Activated CD4-positive, alpha-beta T cell treated with anti-CD3 and anti-CD28 coated beads, Interleukin-2, amount 10 ng/mL, durations not matched to agents 24 days and 14 days (primary cell): ENCODE measurements at places on chromosomes 5 and 9. TPM values are rescaled to one million over a fixed set of nuclear protein-coding genes. Genes with fewer than 3 reads are reported as not detected.

- DNase-seq: peak; percentile 59
Measured at GRCh38 chr9:108885643-108886348, 23.7 kb downstream of the ACTL7A start.

DNA sequence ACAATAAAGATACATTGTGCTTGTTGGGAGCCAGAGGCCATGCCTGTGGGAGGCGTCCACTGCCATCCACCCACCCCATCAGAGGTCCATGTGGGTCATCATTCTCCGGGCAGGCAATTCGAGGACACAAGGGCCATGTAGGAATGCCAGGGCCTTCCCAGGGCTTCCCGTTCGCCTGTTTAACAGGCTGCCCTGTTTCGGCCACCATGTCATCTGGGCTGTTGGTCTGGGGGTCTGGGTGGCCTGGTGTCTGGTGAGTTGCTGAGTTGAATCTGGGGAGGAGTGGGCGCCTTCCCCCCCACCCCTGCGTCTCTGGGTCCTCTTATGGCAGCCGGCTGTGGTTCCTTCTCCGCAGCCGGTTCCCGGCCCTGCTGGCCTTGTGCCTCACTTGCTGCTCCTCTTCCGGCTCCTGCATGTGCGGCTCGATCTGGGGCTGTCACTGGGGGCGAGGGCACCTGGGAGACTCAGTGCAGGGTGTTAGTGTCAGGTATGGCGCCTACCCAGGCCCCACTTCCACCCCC is 117.4 kb downstream of the WNK2 start:
- no peak for DNase-seq

DNA sequence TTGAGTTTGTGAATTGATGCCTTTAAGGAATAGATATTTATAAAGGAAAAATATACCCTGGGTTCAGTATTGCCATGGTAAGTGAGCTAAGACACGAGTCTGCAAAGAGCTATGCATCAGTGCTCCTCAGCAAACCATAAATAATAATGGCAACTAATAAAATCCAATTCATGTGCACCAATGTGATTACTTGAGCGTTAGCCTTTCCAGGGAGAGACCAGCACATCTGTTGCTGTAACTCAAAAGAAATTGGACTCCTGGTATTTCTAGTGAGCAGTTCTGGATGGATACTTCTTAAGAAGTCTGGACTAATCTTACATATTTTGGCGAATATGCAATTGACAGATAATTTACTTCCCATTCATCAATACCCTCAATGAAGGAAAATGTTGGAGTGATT is 373.3 kb downstream of the ARHGEF28 start:
- no peak for DNase-seq

SPATA6L gene
- total RNA-seq: not detected in 2 replicates

DNA sequence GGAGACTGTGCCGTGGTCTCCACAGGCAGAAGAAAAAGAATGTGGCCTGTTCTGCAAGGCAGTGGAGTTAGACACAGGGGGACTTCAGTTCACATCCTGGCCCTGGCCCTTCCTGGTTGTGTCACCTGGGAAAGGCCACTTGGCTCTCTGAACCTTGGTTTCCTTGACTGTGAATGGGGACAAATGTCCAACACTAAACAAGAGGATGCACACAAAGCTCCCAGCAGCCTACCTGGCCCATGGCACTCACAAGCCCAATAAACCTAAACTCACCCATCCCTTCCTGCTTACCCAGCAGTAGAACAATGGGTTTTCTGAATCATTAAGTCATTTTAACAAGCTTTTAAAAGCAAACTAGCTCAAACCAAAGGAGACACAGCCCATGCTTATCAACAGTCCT is 103.9 kb downstream of the FRMD3 start:
- DNase-seq: no peak

CCDC183 gene
- 0.14 and 0.42 TPM in 2 replicates for total RNA-seq

- DNase-seq: no peak
Measured at GRCh38 chr9:130192382-130192999, 20.3 kb downstream of the NCS1 start.

C5orf58 gene
- not detected in 2 replicates for total RNA-seq

GRCh38 chr9:121230256-121230655 is 28.6 kb upstream of the RAB14 start:
- DNase-seq: no peak

GRCh38 chr5:165014439-165014838 is 1509.0 kb downstream of the MAT2B start:
- DNase-seq: no peak

DNA sequence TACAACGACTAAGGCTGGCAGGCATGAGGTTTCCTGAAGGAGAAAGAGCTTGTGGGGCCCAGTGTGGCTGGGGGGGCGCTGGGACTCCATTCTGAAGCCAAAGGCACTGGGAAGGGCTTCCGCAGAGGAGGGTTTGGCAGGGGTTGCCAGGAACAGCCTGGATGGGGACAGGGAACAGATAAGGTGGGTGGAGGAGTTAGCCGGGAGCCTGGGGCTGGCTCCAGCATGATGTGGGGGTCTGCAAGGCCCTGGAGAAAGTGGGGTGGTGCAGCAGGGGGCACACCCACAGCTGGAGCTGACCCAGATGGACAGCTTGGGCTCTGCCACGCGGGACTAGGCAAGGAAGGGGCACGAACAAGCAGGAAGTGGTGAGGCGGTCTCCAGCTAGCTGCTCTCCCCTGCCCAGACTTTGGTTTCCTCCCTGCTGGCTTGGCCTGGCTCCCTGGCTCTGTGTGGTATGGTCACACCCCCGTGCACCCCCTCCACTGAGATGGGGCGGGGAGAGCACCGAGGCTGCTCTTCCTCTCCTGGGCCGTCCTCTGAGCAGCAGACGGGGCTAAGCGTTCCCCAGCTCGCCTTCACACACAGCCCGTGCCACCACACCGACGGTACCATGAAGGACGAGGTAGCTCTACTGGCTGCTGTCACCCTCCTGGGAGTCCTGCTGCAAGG is at the start of gene LTC4S:
LTC4S (plus strand) TSS at position 519 of the 672 bp plus-strand sequence; CDS start at position 614, 95 bp downstream.
- DNase-seq: peak; percentile 72

- DNase-seq: no peak
Measured at GRCh38 chr5:111478898-111479297, 33.4 kb downstream of the STARD4 start.

- peak; percentile 13 for DNase-seq
Measured at GRCh38 chr5:123044926-123045617, 8.5 kb upstream of the PPIC start.

DNA sequence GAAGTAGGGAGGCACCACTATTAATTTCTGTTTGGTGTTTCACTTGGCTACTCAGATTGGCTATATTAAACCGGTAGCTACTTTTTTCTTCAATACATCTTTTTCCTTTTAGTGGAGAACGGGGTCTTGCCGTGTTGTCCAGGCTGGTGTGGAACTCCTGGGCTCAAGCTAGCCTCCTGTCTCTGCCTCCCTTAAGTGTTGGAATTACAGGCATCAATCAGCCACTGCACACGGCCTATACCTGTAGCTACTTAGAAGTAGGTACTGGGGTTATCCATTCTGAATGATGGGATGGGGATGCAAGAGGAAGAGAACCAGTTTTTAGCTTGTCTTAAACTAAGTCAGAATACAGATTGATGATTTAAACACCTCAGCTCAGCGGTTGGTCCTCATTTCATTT is 1.7 kb downstream of the UBE2D2 start:
- DNase-seq: peak; percentile 67

DNA sequence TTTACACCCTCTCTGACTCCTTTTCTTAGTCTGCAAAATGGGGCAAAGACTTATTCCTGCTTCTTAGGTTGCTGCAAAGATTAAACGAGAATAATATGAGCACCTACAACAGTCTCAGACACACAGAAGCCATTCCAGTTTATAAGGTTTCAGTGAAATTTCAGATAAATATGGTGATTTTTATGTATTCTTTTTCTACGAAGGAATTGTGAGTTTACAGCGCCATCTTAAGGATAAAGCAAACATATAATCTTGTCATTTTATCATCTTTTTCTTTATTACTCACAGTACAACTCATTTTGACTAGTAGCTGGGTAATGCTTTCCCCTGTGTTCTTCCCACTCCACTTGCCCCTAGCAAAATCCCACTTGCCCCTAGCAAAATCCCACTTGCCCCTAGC is 29.2 kb upstream of the SMC5 start:
- DNase-seq: no peak

PDE8B gene
- 0.17 and 0.19 TPM in 2 replicates for total RNA-seq

DNA sequence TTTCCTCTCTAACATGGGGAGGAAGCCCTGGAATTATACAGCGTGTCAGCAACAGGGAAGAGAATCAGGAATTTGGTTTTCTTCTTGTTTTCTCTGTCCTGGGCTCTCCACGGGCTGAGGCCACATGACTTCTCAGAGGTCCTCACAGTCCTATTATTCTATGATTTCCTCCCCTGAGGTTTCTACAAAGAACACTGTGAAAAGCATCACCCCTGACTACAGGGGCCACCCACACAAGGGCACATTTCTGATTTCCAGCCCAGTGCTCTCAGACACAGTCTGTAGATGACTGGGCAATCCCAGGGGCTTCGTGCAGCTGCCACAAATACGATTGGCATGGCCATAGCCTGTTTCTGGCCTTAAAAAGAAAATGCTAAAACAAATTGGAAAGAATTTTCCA is 284.9 kb downstream of the CEMIP2 start:
- DNase-seq: no peak

SH3TC2 gene
- total RNA-seq: not detected in 2 replicates

DNA sequence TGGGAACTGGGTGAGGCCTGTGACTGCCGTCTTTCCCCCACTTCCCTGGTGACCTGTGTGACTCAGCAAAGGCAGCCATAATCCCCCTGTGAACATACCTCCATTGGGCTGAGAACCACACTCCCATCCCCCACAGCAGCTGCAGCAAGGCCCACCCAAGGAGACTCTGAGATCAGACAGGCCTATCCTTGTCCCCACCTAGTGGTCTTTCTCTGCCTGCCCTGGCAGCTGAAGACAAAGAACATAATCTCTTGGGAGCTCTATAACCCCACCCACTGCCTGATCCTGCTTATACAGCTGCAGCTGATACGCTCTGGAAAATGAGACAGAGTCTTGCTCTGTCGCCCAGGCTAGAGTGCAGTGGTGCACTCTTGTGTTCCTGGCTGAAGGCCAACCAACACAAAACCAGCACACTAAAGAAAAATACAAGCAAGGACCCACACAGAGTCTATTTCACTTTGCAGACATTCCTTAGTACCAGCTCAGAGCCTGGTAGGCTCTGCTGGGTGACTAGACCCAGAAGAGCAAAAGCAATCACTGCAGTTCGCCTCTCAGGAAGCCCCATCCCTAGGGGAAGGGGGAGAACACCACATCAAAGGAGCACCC is 106.7 kb downstream of the MCTP1 start:
- DNase-seq: no peak

DNA sequence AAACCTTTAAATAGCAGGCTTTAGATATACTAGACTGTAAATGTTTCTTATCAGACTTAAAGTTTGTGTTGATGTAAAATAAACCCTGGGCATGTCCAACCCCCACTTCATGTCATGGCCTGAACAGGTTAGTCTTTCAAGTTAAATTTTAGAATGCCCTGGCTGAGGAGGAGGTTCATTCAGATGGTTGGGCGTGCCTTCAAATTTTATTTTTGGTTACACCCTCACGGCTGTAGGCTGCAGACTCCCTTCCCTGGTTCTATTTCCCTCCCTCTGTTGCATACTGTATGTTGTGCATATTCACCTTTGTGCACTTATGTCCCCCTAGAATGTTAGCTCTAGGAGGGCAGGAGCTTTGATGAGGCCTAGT is 5.3 kb upstream of the BICD2 start:
- DNase-seq: no peak

DNA sequence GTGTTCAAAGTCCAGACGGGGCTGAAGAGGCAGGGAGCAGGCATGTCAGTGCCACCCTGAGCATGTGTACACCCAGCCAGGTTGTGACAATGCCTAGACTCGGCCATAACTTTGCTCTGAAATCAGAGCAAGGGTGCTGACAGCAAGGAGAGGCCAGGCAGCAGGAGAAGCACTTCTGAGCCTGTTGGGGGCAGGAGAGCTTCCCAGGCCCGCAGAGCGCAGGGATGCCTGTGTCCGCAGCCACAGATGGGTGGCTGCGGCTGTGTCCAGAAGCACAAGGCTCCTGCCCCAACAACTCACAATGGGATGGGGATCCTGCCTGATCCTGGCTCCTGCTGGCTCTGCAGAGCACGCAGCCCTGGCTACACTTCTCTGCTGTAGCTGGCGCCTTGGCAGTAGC is 373.9 kb downstream of the CHSY3 start:
- DNase-seq: no peak

- no peak for DNase-seq
Measured at GRCh38 chr9:132383462-132383883, 23.2 kb downstream of the TTF1 start.

DNA sequence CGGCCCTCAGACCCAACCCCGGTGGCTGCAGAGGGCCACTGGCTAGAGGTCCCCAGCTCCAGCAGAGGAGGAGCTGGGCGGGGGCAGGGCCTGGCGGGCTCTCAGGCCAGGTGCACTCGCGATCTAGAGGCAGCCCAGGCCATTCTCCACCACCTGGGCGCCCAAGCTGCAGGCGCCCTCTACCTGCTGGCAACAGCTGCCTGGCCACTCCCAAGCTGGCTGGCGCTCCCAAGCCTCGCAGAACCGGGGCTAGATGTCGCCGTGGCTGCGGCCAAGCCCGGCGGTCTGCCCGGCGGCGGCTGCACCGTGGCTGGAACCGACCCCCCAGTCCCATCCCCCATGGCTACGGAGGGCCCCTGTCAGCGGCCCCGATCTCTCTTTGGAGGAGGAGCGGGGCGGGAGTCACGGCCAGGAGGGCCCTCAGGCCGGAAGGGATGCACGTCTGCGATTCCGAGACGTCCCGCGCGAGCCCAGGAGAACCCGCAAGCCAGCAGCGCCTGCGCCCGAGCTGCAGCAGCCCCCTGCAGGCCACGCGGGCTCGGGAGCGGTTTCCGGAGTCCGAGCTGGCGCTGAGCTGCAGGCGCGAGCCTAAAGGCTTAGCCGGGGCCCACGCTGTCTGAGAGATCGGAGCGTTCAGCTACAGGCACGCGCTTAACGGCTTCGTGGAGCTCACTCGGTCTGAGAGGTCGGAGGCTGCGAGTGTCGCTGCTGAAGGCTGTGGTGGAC is 44.3 kb upstream of the BICD2 start:
- peak; percentile 89 for DNase-seq

CCDC152 gene
- 6.6 and 6.9 TPM in 2 replicates for total RNA-seq

DNA sequence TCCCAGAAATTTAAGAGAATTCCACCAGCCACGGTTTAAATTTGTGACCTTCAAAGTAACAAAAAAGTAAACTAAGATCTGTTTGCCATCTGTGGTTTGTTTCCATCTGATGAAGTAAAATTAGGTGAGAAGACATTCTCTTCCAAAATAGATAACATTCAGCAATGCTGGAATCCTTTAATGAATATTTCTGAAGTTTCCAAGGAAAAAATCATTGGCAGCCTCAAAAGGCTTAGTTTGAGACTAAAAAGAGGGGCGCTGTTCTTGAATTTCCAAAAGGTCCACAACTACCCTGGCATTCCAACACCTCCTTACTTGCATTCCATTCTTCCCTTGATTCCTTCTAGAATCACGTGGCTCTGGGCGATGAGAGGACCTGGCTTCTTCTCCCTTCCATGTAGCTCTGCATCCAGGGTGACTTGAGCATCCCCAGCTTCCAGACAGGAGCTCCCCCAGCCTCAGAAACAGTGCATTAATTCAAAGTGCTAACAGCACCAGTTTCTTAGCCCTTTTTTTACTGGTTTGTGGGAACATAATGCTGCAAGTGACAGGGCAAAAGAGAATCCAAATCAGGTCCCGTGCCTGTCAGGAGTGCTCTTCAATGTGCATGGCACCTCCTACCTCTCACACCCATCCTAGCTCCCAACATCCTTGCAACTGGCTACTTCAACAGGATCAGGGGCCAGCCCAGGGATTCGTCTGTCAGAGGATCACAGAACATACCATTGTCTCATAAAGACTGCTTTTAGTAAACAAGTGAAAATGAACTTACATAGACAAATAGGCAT is 191.5 kb upstream of the S1PR3 start:
- no peak for DNase-seq

GRCh38 chr9:90579181-90579580 is 63.4 kb downstream of the DIRAS2 start:
- no peak for DNase-seq
